ENCODE measurements at places on chromosomes 1 and 21.

DNA sequence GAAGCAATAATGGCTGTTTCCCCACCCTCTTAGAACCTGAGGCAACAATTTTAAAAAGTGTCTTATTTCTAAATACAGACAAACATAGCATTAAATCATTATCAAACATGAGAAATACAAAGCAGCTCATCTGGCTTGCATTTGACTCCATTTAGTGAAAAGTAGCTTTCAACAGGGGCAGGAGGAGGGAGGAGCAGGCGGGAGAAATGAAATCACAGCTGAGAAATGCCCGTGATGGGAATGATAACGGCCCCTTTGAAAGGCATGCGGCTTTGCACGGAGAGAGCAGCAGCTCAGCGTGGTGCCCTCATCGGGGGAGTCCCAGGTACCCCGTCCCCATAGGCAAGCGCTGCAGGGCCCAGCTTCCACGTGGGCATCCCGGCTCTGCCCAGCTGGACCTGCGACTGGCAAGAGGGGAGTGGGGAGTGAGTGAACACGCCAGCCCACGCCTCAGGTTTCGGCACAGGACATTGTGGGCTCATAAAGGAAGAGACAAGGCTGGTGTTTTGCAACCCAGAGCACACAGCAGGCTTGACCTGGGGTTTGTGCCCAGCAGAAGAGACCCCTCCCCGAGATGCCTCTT, 134.6 kb downstream of the NPHP4 start:
- DNase-seq = no peak

DNA sequence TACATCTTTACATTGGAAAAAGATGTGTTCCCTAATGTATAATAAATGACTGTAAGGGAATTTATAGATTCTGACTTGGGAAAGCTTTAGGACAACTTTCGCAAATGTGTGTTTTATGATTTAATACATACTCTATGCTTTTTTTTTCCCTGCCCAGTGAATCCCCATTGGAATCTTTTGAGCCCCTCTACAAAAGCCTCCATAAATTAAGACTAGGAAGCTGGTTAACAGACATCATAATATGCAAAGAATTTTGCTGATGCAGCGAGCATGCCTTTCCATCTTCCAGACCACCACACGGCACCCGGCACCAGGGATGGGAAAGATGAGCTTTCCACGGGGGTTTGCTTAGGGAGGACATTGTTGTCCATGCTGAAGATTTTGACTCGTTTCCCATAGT, 156.1 kb upstream of the IVNS1ABP start:
- no peak for DNase-seq

DNA sequence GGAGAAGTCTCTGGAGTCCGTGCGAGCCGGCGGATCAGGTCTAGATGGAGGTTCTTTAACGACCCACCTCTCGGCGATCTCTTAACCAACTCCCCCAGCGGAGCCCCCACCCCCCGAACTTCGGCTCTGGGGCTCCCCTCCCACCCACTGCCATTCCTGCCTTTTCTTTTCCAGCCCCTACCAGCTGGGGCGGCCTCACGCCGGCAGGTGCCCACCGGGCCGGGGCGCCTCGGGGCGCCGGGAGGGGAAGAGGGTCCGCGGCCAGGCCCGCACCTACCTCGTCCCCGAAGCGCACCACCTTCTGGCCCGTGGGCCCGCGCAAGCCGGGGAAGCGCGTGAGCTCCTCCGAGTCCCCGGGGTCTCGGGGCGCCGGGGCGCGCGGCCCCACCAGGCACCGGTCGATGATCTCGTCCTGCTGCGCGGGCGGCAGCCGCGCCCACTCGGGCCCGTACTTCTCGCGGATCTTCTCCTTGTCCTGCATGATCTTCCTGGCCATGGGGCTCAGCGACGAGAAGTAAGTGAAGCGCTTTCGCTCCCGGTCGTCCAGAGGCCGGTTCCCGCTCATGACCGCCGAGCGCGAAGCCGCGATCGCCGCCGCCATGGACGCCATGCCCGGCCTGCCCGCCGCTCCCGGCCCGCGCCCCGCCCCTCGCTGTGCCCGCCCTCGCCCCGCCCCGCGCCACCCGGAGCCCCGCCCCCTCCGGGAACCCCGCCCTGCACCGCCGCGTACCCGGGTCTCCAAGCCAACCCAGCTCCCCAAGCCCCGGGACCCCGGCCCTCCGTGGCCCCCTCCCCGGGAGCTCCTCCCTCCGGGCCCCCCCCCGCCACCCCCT, at the start of gene C1orf198:
C1orf198 (minus strand) TSS at position 619 of the 833 bp plus-strand sequence; CDS start at position 610, 9 bp downstream.
- DNase-seq = peak; percentile 74

GRCh38 chr1:107019166-107019565, 37.3 kb upstream of the PRMT6 start:
- no peak for DNase-seq
